ENCODE measurements at places on chromosomes 7 and 10.

DNA sequence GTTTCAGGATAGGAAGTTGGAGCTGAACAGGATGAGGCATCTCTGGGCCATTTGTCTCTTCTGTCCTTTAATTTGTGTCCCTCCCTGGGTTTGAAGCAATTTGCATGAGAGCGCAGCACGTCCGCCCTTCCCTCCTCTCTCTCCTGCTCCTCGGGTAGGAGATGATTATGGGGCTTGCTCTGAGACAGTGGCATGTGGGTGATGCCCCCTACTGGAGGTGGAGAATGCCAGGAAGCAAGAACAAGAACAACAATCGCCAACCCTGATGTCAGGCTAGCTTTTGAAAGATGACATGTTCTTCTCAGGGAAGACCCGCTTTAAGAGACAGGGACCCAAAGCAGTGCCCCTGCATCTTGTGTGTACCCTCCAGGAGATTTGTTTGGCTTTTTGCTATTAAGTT lies 63.9 kb upstream of the LOXL4 start:
- DNase-seq, result no peak

DNA sequence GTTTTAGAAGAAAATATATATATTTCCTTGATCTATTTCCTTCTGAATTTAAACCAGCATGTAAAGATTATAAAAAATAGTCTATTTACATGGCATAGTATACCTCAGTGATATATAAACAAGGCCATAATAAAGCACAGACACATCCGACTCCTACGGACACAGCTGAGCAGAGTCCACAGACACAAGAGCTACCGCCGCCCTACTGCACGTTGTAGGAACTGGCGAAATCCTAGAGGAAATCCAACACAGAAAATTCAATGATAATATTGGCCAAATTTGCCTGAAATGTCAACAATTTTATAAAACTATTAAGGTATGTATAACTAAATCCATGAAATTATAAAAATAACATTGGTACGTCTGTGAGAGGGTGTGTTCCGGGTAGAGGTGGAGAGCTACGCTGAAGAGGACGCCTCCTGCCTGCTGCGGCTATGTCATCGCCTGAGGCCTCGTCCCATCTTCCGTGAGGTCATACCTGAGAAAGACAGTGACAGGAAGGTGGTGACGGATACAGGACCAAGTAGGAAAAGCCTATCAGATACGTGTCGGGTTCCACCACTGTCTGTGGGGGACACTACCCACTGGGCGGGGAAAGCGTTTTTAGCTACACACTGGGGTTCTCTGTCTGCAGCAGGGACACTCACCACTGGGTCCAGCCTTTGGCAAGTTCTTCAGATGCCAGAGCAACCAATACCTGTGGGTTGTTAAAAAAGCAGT lies 29.3 kb upstream of the NCAPG2 start:
- no peak for DNase-seq

DNA sequence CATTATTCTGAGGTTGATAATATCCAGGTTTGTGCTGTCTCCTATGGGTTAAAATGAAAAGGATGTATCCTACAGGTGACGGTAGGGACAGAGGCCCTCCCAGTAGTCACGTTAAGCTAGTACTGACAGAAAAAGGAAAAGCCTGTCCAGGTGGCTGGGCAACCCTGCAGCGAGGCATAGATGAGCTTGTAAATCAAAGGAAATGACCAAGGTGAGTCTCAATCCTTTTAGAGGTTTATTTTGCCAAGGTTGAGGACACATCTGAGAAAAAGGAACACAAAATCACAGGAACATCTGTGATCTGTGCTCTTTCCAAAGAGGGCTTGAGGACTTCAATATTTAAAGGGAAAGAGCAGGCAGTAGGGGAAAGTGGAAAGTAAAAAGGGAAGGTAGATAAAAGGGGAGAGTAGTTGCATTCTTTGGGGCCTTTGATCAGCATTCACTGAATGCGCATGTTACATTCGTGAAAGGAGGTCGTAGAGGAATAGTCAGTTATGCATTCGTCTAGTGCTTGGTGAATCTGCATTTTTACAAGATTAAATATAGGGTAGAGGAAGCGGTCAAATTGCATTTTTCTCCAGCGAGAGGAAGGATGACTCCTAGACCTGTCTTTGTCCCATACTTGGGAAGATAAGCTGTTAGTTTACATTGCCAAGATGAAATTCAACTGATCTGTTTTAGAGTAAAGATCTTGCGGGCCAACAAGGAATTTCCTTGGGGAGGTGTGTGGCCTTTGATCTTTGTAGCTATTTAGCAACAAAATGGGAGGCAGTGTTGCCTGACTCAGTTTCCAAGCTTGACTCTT lies 884 bp upstream of the GSTO1 start:
- DNase-seq, result no peak

DNA sequence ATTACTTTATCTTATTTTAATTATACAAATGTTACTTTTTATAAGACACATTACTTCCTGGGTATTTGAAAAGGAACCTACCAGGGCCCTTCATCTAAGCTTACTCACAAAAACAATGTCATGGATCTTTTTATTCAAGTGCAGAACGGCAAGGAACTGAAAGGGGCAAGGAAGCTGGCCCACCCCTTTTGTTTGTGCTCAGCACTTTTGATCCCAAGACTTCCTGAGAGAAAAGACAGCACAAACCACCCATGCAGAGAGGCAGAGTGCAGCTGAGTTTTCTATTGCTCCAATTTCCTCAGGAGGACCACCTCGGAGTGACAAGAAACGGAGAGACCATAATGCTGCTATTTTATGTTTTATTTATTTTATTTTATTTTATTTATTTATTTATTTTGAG lies 232.0 kb upstream of the NRP1 start:
- no peak for DNase-seq

GRCh38 chr7:69311489-69311888 lies 286.8 kb upstream of the AUTS2 start:
- no peak for DNase-seq

- DNase-seq, result no peak
These were observed 340.7 kb upstream of the LRGUK start for GRCh38 chr7:133786401-133786937.

DNA sequence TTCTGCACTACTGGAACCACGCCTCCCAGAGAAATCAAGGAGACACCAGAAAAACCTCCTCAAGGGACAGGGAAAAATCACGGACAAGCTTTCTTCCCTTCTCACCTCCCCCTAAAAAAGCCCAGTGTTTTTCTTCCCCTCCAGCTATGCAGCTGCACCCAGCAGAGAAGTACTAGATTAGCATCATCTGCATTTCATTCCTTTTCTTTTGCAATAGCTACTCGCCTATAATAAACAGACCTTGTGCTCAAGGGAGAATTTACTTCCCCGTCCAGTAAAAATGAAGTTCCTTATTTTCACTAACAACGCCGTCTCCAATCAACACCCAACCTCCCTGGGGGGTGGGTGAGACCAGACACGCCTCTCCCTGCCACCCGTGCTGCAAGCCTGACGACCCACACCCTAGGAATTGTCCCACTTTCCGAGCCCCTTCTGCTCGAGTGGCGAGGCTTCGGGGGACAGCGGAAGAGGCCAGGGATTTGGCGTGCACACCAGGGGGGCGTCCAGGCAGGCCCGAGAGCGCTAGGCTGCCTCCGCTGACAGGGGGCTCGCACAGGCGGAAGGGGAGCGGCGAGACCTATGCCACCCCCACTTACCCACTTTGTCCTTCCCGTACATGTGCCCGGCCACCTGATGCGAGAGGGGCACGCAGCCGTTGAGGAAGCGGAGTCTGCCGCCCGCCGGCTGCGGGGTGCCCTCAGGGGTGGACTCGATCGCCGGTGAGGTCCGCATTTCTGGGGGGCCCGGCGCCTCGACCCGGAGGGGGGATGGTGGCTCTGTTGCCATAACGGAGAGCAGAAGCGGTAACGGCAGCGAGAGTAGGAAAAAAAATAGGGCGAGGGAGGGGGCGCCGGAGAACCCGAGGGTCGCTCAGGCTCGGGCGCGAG lies 625 bp downstream of the IPMK start:
- peak; percentile 69 for DNase-seq

- DNase-seq, result no peak
These were observed 330.7 kb downstream of the ELMO1 start for GRCh38 chr7:37118004-37118403.
